ENCODE measurements at places on chromosomes 3 and 15.
A peak's percentile ranks its signal among the peaks of the same experiment; 100 is the strongest.

DNA sequence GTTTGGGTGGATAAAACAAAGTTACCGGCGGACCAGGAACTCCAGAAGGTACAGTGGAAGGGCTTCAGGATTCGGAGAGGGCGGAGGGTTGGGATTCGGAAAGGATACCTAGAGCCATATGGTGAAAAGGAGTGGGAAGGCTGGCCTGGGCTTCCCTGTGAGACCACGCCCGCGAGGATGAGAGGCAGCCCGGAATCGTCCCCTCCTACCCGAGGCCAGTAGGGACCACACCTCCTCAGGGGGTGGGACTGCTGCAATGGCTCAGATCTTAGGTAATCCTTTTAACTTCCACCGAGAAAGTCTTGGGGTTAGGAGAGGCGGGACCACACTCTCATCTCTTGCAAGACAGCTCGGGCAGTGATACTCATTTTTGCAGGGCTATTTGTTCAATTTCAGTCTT, 511.3 kb downstream of the OCA2 start:
- DNase-seq, result no peak

DNA sequence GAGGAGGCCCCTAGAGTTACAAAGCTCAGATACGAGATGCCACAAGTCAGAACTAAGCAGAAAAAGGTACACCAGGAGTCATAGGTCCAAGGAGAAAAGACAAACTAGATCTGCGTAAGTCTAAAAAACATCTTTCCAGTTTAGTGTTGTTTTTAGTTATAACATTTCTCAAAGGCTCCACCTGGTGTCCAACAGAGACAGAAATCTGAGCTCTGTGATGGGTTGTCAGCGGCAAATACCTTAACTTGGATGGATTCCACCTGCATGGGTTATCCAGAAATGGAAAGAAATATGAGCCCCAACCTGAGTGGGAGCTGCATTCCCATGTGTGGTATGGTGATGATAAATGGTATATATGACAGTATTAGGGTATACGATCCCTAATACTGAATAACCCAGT, 238.6 kb upstream of the CHRM5 start:
- DNase-seq, result no peak

- DNase-seq, result no peak
Observed at GRCh38 chr15:67911727-67912126, 71.9 kb upstream of the RNU6-1 start.

DNA sequence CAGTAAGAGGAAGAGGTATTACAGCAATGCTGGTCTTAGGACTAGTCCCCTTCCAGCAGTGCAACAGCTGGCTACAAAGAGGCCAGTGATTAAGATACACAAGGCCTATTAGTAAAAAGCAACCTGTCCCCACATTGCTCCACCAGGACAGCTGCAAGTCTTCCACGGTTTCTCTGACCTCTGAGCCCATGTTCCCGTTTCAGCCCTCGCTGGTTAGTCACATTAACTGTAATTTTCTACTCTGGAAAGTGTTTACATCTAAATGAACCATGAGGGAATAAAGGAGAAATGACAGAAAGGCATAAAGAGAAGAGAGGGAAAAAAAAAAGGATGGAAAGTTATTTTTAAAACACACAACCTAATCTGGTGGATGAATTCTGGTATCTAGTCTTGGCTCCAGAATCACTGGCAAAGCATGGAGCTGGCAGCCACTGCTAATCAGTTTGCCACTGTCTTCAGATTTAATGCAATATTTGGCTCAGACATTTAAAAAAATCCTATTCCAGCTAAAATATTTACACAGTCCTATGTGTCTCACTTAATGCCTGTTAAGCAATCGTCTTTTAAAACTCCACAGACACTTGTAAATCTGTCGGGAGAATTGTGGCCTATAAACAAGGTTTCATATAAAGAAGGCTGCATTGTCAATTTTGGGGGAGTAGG, 154.9 kb downstream of the GREM1 start:
- DNase-seq, result no peak

DNA sequence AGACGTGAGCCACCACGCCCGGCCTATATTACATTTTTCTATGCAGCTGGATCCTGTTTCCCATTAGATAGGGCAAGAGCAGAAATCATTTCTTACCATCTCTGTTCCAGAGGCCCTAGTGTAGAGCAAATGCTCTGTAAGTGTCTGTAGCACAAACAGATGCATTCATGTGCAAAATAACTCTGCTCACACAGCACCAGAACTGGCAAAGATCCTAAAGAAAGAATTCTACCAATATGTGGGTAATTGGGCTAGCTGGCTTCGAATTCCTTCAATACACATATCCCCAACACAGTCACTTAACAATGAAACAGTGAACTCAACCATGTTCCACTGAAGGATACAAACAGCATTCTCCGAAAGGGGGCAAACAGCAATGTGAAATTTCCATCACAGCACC, 32.7 kb upstream of the DCUN1D1 start:
- DNase-seq, result no peak

DNA sequence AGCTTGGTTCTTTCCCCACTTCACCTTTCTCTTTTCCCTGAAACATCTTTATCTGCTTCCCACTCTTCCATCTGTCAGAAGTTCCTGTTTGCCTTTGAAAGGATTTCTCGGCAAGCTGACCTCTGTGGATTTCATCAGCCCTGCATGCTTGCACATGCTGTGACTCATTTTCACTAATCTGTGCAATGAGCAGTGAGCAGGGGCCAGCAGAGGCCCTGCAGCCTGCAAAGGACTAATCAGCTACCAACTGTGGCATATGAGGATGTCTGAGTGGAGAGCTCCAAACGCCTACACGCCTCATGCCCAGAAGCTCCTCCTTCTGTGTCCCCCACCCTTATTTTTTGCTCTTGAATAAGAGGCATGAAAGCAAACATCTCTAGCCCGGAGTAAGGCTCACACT, 333.0 kb upstream of the SEMA6D start:
- peak; percentile 61 for DNase-seq

DNA sequence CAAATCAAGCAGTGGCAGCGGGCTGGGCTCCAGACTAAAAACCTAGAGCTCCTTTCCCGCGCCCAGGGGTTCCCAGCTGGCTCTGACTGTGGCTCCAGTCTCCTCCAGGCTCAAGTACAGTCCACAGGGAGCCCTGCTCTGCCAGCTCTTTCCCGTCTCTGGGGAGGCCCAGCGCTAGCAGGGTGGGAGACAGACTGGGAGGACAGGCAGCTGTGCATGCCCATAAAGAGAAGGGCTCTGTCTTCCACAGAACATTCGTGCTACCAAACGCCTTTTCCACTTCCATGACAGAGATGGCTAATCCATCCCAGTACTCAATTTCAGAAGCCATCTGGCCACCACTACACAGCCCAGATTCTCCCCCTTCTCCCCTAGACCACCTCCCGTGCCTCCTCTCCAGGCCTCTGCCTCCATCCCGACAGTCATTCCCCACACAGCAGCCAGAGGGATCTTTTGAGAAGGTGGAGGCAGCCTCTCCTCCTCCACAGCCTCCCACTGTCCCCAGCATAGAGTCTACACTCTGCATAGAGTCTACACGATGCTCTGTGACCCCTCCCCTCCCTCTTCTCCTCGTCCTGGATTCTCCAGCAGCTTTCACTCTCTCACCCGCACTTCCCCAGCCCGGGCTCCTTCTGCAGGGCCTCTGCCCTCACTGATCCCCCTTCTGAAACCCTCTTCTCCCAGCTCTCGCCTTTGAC, 6.8 kb upstream of the DUSP7 start:
- no peak for DNase-seq

- peak; percentile 2 for DNase-seq
Observed at GRCh38 chr3:80190051-80190450, 422.3 kb upstream of the ROBO1 start.

- no peak for DNase-seq
Observed at GRCh38 chr3:140341203-140341602, 336.7 kb upstream of the TRIM42 start.

GRCh38 chr3:187769771-187770170, 24.5 kb upstream of the BCL6 start:
- no peak for DNase-seq

DNA sequence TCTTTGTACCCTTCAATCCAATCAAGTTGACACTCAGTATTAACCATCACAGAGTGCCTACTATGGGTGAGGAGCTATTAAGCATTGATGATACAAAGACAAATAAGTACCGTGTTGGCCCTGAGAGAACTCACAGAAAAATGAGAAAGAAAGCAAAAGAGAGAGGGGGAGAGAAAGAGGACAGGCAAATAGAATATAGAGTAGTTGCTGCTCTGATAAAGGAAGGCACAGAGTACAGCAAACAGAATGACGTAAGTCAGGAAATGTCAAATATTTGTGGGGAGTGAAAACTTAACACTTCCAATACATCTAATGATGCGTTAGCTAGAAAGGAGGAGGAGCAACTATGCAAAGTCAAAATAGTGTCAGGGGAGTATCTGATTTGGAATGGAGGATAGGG, 320.6 kb upstream of the KCNH8 start:
- DNase-seq, result no peak

- DNase-seq, result peak; percentile 17
Observed at GRCh38 chr3:128297401-128298138, 144.3 kb downstream of the EEFSEC start.

GRCh38 chr3:25103391-25103790, 324.7 kb upstream of the RARB start:
- no peak for DNase-seq

DNA sequence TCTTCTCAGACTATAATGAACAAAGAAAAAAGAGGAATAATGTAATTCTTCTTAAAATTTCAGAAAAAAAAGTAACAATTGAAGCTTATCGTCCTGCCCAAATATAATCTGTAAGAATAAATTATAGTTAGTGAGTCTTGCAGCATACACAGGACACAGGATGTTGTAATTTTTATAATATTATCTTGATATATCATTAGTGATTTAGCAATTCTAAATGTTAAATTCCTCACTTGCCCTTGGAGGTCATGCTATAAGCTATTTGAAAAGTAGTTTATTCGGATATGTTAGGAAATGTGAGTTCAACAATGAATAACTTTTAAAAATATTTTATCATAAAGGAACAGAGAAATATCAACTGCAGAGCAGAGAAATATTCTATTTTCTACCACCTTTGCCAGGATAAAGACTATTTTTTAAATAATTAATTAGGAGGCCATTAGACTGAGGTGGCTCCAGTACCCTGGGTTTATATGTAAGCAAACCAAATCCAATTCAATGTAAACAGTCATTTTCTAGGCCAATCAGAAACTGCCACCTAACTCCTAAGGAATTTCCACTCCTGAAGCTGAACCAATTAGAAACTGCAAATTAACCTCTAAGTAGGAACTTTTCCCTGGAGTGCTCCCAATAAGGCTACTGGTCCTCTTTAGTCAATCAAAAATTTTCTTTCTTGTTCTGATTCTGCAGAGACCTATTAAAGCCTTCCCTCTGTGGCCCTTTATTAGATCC, 1109.3 kb downstream of the ROBO2 start:
- DNase-seq, result no peak

- DNase-seq, result no peak
Observed at GRCh38 chr3:73624821-73625665, at the start of gene PDZRN3. Gene PDZRN3 (minus strand): TSS chr3:73624941.

DNA sequence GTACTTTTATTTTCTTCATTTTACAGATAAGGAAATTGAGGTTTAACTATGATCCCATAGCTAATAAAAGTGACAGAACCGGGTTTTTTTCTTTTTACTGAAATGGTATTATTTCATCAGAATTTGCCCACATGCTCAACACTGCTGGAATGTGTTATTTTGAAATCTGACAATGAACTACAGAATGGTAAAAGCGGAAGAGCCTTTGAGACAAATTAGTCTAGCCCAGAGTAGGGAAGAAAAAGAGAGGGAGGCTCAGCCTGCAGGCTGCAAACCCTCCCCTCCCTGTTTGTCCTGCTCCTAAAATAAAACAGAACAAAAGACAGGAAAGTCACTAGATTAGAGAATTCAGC, 100.3 kb upstream of the LIPC start:
- DNase-seq, result no peak

GRCh38 chr3:37506956-37507535, 332.7 kb upstream of the LRRFIP2 start:
- no peak for DNase-seq

DNA sequence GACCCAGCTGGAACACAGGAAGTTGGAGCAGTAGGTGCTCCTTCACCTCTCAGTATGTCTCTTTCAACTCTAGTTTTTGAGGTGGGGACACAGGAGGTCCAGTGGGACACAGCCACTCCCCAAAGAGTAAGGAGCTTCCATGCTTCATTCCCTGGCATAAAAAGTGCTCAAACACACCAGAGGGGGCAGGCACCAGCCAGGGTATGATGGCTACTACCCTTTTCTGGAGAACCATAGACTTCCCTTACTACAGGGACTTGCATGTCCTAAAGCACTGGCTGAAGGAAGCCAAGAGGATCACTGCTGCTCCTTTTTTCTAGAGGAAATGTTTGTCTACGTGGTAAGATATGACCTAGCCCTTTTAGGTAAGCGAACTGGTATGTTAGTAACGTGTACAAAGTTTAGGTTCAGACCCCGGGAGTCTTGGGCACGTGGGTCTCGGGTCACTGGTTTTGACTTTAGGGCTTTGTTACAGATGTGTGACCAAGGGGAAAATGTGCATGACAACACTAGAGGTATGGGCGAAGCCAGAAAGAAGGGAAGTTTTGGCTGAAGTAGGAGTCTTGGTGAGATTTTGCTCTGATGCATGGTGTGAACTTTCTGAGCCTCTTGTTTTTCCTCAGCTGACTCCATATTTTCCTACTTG, 11.9 kb downstream of the IL17RB start:
- no peak for DNase-seq

DNA sequence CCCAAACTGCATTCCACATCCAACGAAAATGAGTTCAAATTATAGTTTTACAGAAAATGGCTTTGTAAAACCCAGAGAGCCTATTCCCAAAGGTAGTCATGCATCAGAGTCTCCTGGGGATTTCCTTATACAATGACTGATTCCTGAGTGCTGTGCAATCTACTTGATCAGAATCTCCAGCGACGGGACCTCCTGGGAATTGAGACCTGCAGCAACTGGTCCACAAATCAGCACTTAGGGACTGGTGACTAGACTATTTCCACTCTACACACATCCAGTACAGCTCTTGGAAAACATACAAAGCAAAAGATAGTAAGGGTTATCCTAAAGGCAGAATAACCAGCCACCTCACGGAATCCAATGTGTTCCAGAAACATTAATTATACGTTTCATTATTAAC, 871.0 kb upstream of the CFAP20DC start:
- DNase-seq, result no peak

DNA sequence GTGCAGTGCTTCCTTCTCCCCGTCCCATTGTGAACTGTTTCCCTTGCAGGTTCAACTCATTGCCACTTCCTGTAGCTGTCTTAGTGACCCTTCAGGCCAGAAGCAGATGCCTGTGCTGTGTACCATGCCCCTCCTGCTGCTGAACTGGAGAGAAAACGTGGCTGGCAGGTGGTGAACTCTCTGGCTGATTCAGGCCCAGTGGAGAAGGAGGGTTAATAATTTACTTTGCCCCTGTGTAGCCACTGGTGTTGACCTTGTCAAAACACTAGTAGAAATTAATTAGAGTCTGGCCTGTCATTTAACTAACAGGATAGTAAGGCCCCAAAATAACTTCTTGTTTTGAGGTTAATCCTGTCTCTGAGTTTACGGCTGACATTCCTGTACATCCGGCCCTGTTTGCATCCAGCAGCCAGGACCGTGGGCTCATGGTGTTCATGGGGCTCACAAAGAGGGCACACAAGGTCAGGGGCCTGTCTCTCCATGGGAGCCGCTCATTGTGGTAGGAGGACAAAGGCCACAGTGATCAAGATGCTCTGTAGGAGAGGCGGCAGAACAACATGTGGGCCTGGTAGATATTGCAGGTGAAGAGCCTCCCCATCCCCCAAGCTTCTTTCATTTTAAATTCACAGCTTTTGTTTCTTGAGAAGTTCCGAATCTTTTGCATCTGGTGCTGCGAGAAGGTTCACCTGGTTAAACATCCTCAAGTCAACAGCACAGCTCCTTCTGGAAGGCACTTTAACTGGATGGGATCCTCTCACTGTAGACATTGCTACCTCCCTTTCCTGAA, 101.6 kb downstream of the CGNL1 start:
- DNase-seq, result no peak

- no peak for DNase-seq
Observed at GRCh38 chr15:69132977-69133861, 27.2 kb upstream of the GLCE start.

Measured in AG04449 (cell line).